A549 (cell line): ENCODE measurements at places on chromosomes 4 and X. TPM values are rescaled to one million over a fixed set of nuclear protein-coding genes. Genes with fewer than 3 reads are reported as not detected.
A peak's percentile ranks its signal among the peaks of the same experiment; 100 is the strongest.

DNA sequence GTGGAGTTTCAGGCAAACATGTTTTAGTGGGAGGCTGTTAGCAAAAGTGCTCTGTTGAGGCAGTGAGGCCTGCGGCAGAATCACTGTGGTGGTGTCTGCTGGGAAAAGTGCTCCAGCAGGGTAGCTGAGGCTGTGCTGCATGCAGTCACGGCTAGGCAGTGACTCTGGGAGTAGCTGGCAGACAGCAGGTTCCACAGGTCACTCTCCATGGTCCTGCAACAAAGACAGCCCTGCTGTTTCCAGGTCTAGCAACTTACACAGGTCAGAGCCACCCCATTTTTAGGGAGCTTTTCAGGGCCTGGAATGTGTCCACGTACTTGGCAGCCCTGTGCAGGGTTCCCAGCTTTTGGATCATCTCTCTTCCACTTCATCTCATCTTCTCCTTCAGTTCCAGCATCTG, 184.3 kb downstream of the NAA11 start:
- no peak for DNase-seq

- DNase-seq, result peak; percentile 12
Observed at GRCh38 chr4:110198049-110198434, 373 bp downstream of the ELOVL6 start.

GRCh38 chr4:71141125-71141524, 147.7 kb downstream of the DCK start:
- DNase-seq, result no peak

Gene SASH3
- not detected in 3 replicates for polyA plus RNA-seq

DNA sequence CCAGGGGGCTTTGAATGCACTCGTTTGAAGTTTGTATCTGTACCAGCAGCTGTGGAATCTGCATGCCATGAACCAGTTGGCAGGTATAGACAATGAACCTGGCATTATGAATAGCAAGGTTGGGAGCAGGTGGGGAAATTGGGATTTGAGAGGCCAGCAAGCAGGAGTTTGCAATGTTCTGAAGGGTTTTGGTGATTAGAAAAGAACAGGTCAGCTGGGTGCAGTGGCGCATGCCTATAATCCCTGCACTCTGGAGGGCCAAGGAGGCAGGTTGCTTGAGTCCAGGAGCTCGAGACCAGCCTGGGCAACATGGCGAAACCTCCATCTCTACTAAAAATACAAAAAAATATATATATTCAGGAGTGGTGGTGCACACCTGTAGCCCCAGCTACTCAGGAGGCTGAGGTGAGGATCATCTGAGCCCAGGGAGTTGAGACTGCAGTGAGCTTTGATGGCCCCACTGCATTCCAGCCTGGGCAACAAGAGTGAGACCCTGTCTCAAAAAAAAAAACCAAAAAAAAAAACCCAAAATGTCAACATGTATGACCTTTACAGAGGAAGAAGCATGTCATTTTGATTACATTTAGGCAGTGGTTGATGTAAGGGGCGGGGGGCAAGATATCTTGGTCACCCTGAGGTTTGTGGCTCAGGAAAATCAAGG, 63.9 kb downstream of the TSC22D3 start:
- DNase-seq, result no peak

- no peak for DNase-seq
Observed at GRCh38 chr4:3388471-3389232, 53.1 kb upstream of the HGFAC start.

DNA sequence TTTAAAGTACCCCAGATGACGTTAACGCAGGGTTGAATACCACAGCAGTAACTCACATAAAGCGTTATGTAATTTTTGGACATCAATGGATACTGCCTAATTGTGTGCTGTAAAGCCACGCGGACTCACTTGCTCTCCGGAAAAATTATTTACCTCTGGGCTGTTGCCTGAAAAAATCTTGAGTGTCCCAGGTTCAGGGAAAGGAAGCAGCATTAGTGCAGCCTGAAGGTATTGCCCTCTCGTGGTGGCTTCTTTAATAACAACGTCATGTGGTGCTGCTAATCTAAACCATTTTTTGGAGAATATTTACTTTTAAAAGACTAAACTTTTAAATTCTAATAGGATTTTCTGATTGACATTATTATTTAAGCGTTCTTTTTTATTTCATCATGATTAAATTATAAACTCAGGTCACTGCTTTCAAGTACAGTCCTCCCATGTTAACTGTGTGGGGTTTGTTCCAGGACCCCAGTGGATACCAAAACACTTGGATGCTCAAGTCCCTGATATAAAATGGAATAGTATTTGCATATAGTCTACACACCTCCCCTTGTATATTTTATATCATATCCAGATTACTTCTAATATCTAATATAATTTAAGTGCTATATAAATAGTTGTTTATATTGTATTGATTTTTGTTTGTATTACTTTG, 384.8 kb downstream of the FAM133A start:
- peak; percentile 5 for DNase-seq

GRCh38 chr4:80685214-80685613, 345.3 kb upstream of the BMP3 start:
- no peak for DNase-seq

Gene KLB
- polyA plus RNA-seq, result 0.49 to 0.57 TPM (median 0.51 TPM) in 3 replicates

Gene HNRNPDL
- polyA plus RNA-seq, result 369 to 406 TPM (median 397 TPM) in 3 replicates

DNA sequence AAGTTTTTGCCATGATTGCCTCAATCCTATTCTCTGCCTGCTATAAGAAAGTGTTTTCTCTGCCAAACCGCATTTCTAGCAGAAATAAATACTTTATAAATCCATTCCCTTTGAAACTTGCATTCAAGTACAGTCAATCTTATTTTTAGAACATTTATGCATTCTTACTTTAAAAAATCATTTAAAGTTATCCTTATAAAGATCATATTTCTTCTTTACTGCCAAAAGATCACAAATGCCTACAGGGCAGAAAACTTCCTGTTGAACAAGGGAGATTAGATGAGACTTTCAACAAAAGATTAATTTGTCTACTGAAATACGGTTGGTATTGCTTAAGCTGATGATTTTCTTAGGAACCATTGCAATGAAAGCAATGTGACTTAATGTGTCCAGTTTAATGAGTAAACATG, 207.2 kb upstream of the SLIT2 start:
- DNase-seq, result no peak

GRCh38 chrX:17859609-17860178, 1.4 kb downstream of the RAI2 start:
- no peak for DNase-seq

DNA sequence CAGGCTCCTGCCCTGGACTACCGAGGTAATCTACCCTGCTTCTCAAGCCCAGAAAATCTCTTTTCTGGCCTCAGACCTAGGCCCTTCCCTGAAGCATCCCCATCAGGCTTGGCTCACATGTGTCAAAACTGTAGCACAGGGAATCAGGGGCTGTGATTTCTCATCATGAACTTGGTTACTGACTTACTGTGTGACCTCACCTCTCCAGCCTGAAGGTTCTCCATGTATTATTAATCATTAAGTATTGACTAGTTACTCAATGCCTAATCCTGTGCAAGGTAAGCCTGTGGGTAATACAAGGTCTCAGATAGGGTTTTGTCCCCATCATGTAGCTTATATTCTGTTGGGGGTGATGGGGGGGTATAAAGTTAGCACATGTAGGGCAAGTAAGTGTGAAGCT, 6.8 kb downstream of the SRPX2 start:
- DNase-seq, result no peak

GRCh38 chr4:109559625-109559982, 442 bp upstream of the MCUB start:
- DNase-seq, result peak; percentile 7
